ENCODE measurements at places on chromosomes 3 and 15.
A peak's percentile ranks its signal among the peaks of the same experiment; 100 is the strongest.

DNA sequence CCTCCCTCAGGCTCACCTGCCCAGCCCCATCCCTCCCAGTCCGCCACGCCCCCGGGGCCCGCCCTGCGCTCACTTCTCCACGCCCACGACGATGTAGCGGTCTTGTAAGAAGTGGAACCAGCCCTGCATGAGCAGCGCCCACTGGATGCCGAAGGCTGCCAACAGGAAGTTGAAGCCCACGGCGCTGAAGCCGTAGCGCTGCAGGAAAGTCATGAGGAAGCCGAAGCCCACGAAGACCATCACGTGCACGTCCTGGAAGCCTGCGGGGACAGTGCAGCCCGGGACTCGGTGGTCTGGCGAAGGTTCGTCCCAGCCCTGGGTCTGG is 9.7 kb downstream of the RHCG start:
- DNase-seq: no peak

DNA sequence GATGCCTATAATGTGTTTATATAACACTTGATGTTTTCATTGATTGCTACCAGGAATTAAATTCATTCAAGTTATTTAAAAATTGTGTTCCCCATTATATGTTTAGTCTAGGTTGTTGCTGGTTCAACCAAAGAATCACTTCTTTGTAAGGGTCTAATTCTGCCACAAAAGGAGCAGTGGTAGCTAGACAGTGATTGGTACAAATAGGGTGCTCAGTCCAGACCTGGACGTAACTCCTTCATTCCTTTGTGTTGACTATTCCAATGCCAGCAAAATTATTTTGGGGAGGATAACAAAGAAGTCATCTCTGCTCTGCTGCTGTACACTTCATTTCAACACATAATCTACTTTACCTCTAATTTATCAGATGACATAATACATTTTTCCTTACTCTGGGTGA is 1.2 kb downstream of the CHMP2B start:
- no peak for DNase-seq

- no peak for DNase-seq
Observed at GRCh38 chr3:54527953-54528352, 399.9 kb downstream of the LRTM1 start.

- no peak for DNase-seq
Observed at GRCh38 chr15:42832576-42832975, 88.0 kb downstream of the TTBK2 start.

DNA sequence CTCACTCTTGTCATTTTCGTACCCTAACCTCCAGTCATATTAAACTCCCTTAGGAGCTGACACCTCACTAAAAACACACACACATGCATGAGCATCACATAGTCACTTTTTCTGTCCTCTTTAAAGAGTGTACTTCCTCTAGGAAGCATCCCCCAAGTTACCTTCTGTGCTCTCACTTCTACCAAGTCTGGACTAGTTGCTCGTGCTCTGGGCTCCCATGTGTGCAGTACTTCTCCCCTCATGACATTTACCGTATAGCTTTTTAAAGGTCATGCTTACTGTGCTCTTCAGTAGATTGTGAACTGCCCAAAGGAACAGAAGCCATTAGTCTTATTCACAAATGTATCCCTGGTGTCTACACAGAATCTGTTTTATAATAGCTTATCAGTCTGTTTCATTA is 42.0 kb downstream of the CRYBG3 start:
- no peak for DNase-seq

- peak; percentile 53 for DNase-seq
Observed at GRCh38 chr3:190120269-190121060, at the start of gene P3H2. TSS of gene P3H2 (minus strand) at chr3:190120897. CDS start at chr3:190120731, 166 bp downstream.

DNA sequence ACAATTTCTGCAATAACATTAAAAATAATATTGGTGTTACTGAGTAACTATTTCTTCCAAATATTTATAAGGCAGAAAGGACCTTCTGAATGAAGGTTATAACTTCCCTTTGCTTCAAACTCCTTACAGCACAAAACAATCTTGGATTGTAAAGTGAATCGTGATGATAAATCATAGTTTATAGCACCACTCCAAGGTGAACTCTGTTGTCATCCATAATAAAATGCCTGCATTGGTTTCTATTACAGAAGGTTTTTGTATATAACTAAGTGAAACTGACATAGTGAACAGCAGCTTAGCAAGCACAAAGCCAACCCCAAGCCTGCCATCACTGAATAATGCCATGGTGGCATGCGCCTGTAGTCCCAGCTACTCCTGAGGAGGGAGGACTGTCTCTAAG is 86.3 kb downstream of the MME start:
- no peak for DNase-seq

- no peak for DNase-seq
Observed at GRCh38 chr15:96553931-96554330, 223.4 kb downstream of the NR2F2 start.

DNA sequence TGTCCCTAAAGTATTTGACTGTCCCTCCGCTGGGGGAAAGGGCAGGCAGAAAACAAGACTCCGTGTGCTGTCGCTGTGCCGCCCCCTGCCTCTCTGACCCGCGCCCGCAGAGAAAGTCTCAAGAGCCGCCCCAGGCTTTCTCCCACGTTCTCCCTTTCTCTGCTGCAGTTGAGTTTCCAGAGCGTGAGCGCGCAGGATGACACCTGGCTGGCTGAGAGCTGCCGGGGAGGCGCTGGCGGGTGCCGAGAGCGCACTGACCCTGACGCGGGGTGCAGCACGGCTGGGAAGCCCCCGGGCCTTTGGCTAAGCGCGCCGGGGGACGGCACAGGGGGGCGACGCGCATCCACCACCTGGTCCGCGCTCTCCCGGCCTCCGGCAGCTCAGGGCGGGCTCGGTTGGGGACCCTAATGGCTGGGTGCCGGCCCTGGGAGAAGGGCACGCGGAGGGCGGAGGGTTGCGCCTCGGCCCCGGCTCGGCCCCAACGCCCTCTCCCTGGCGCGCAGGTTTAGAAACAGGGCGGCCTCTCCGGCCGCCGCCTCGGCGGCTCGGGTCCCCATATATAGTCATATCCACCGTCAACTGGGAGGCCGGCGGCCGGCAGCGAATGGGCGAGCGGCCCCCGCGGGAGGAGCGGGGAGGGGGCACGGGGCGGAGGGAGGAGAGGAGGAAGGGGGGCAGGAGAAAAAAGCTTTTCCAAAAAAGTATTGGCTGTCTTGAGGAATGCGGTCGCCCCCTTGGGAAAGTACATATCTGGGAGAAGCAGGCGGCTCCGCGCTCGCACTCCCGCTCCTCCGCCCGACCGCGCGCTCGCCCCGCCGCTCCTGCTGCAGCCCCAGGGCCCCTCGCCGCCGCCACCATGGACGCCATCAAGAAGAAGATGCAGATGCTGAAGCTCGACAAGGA is at the start of gene TPM1:
Gene TPM1 (plus strand): TSS at position 774 of the 903 bp plus-strand sequence. CDS start 83 bp downstream, at position 857.
- no peak for DNase-seq

DNA sequence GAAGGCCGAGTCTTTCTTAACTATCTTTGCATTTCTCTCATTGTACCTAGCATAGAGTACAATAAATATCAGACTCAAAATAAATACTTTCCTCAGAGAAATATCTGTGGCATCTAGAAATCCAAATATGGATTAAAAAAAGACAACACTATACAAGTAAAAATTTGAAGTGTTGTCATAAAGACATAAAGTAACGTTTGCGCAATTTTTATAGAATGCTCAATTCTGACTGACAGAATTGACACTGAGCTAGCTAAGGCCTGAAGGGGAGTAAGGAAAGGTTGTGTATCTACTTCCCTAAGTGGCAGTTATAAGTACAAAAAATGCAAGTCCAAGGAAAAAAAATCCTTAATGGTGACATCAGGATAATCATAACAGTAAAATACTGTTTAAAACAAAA is 1.1 kb downstream of the SEC11A start:
- no peak for DNase-seq

GRCh38 chr3:127387119-127387518 is 99.3 kb upstream of the PRR20G start:
- DNase-seq: no peak

- DNase-seq: no peak
Observed at GRCh38 chr15:98952381-98952803, 55.2 kb downstream of the PGPEP1L start.

- DNase-seq: no peak
Observed at GRCh38 chr3:143824735-143825385, 23.4 kb downstream of the SLC9A9 start.

DNA sequence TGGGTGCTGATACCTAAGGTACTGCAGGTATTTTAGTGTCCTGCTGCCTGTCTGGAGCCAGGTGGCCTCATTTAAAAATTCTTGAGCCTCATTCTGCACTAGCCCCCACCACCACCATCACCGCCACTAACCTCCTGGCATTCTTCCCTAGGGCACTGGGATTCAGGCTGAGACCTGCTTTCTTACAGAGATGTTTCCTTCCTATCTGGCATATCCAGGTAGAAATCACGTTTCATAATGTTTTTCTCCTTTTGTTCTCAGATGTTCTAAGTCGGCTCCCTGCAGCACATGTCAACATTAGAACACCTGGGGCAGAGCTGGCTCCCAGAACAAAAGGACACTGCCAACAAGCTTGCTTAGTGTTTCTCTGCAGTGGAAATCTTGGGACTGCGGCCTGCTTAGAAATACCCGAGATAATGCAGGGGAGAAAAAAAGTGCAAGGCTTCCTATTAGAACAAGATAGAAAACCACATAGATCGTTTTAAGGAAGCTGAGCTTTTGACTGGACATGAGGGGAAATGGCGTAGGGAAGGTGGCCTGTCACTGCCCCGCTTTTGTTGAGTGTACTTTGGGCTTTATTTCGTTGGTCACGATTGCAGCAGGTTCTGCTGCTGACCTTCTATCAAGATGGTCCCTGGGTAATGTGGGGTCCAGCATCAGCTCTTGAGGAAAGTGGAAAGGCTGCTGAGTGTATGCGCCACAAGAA is 59.6 kb upstream of the PPARG start:
- peak; percentile 3 for DNase-seq

- DNase-seq: no peak
Observed at GRCh38 chr3:17201538-17201937, 316.8 kb downstream of the PLCL2 start.

DNA sequence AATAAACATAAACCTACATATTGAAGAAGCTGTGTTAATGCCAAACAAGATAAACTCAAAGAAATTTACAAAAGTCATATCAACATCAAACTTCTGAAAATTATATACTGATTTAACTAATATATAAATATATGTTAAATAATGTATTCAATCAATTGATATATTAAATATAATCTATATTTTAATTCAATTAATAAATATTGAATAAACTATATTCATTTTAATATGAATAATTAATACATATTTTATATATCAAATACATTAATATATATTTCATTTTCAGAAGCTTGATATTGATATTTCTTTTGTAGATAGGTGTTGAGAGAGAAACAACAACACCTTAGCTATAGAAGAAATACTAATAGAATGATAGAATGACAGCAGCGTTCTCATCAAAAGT is 768.1 kb downstream of the MECOM start:
- no peak for DNase-seq

DNA sequence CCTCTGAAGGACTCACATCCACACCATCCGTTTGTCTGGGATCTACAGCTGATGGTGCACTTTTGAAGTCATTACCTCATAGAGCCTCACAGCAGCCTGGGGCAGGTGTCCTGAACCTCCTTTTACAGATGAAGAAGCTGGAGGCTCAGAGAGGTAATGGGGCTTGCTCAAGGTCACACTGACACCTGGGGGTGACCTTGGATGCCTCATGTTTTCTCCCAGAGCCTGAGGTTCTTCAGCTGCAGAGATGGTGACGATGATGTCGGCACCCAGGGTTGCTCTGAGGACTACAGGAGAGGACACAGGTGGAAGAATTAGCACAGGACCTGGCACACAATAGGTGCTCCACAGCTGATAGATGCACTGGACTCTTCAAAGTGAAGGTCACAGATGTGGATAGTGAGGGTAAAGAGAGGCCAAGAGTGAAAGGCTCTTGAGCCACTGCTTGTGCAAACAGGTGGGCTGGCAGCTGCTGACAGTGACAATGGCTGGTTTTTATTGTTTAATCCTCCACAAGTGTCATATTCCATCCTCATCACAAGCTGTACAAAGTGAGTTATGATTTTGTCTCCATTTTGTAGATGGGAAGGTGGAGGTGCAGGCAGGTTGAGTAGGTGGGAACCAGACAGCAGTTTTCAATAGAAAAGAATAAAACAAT is 17.4 kb upstream of the ATP2B2 start:
- no peak for DNase-seq

GRCh38 chr3:71409352-71409751 is 174.2 kb downstream of the FOXP1 start:
- no peak for DNase-seq

DNA sequence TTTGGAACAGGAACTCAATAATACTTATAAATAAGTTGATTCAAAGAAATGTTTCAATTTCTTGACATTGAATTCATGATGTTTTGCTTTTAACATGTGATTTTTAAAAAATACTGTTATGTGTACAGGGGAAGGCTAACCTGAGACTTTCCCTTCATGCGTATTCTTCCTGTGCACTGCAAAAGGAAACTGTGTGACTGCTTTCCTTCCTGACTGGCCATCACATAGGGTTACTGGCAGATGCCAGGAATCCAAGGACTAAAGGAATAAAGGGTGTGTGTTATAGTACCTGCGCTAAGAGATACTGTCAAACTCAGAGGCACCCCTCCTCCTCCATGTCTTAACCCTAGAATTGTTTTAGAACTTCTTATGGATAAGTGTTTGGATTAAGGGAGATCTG is 236.0 kb downstream of the UBE2E2 start:
- no peak for DNase-seq

Data from NCI-H748 treated with DMSO at 0.1 percent for 48 hours (cell line).